ENCODE measurements at places on chromosomes 5 and 9.

DNA sequence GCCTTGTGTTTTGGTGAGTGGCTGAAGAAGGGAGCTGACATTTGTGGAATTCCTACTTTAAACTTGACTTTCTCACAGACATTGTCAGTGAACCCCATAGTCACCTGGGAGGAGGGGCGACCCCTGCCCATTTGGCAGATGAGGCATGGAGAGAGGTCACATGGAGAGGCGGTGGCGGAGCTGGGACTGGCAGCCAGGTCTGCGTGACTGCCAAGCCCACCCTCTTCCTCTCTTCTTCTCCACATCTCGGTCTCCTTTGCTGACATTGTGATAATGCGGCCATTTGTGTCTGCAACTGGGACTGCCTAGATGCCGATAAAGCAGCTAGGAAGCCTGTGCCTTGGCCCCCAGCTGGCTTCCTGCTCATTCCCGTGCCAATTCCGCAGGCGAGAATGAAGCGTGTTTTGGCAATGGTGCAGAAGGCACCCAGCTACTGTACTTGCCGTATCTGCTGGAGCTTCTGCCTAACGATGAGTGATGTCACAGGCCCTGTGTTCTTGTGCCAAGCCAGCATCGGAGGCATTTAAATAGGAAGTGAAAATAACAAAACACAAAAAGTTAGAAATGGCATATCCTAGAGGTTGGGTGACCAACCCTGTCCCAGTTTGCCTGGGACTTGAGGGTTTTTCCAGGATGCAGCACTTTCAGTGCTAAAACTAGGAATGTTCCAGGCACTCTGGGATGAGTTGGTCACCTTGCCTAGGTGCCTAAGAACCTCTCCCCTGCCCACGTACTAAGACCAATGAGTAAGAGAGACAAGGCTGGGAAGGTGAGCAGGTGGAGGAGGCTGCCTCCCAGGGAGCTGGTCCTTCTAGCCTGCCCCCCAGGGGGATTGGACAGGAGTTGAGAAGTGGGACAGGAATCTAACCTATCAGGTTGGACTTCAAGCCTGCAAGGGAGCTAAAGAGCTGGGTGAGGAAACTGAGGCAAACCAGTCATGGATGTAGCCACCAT is 23.6 kb downstream of the OLFML2A start:
- DNase-seq = no peak

GRCh38 chr5:77267496-77267895 is 57.0 kb downstream of the PDE8B start:
- DNase-seq = no peak

DNA sequence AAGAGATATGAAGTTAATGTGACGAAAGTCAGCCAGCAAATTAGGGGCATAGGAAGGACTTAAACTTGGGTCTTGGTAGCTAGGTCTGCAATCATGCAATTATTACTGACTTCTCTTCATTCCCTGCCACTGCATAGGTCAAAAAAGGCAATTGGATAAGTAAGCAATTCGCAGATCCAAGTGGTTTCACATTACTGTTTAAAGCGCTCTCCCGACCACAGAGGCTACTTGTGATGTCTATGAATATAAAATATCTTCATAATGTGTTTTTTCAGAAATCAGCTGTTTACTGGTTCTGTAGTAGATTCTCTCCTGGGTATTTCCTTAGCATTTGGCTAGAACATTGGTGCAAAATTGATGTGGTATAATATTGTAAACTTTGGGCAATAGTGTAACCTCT is 174.7 kb upstream of the PTGER4 start:
- DNase-seq = no peak

- DNase-seq = no peak
Measured at GRCh38 chr5:18323891-18324290, 689.6 kb downstream of the TAF11L14 start.

DNA sequence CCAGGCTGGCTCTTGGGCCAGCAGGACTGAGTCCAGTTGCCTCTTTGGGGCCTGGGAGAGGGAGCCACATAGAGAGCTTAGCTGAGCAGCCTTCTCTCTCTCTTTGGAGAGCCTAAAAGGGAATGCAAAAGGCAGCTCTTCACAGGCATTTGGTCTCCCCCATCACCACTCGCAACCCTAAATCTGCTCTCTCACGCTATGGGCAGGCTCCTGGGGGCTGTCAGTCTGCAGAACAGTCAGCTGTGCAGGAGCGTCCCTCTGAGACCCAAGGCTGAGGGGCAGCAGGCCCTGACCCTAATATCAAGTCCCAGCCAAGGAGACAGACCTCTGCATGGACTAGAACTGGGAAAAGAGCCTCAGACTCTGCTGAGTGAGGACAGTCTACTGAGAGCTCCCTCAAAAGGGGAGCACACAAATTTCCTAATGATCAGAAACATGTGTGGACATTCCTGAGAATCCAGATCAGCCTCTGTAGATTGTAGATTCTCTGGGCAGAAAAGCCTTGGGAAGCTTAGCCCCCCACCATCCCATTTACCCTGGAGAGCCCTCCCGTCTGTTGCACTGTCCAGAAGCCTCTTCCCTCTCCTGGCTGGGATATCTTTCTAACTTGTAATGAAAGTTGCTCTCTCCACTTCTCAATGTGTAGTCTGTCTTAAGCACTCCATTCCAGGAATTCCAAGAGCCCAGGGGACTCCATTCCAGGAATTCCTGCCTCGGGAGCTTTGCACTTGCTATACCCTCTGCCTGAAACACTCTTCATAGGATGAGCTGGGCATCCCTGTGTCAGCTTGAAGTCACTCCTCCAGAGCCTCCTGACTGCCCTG is 79.4 kb downstream of the FAM114A2 start:
- DNase-seq = no peak

GRCh38 chr9:134442085-134442474 is 115.8 kb downstream of the RXRA start:
- DNase-seq = no peak

GRCh38 chr9:123778232-123778902 is 151.6 kb downstream of the DENND1A start:
- DNase-seq = no peak

- no peak for DNase-seq
Measured at GRCh38 chr5:164650427-164650826, 1145.0 kb downstream of the MAT2B start.

DNA sequence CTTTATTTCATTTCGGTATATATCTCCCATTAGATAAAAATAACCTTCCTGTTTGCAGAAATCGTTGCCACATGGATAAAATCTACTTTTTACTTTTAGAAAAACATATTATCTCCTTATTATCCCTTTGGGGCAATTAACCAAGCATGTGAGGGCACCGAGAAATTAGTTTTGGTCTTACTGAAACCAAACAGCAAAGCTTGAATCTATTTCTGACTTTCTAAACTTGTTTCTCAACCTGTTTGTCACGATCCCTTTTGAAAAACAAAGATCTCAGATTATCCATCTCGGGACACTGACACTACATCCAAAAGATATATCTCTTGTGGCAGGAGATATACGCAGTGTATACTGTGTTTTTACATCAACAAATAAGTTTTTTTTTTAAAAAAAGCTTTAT is 2.3 kb downstream of the TUT7 start:
- DNase-seq = no peak

- peak; percentile 40 for DNase-seq
Measured at GRCh38 chr5:57298985-57299491, 125.2 kb downstream of the GPBP1 start.

DNA sequence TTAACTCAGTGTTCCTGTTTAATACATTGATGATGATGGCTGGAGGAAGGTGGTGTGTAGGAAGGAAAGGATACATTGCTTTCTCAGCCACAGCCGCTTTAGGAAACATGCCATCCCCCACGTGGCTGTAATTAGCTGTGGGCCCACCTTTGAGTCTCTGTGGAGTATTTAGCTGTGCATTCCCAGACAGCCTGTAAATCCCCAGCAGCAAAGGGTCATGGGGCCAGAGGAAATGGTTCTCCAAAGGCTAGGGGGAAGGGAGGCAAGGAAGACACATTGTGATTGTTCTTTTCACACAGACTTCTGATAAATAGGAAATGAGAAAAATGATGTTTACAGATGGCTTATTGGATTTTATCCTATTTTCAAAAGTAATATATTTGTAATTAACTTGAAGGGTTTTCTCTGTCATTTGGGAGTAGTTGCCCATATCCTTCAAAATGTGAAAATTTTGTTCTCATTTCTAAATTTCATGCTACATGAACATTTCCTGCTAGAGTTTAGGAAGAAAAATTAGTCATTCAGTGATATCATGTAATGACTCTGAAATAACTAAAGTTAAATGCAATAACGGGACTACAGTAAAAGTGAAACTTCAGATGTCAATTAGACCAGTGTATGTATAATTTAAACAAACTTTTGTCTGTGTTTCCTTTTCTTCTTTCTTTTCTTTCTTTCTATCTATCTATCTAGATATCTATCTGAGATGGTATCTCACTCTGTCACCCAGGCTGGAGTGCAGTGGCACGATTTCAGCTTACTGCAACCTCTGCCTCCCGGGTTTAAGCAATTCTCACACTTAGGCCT is 24.3 kb upstream of the F2R start:
- no peak for DNase-seq

- peak; percentile 30 for DNase-seq
Measured at GRCh38 chr9:135602789-135603481, 36.4 kb downstream of the GLT6D1 start.

- DNase-seq = no peak
Measured at GRCh38 chr9:90868555-90868954, 66.9 kb downstream of the SYK start.

GRCh38 chr9:136015656-136016571 is 54.7 kb upstream of the UBAC1 start:
- DNase-seq = no peak

GRCh38 chr5:39680213-39680612 is 255.4 kb upstream of the DAB2 start:
- no peak for DNase-seq

- no peak for DNase-seq
Measured at GRCh38 chr5:131709043-131709442, 74.0 kb upstream of the RAPGEF6 start.

GRCh38 chr9:97534961-97535594 is 33.6 kb downstream of the TMOD1 start:
- no peak for DNase-seq

Measured in T-helper 2 cell treated with Interferon-gamma antibody and Interleukin-4, amounts not matched to agents 5 μg/mL and 100 μg/mL, for 36 hours (primary cell).